Stimulated activated CD8-positive, alpha-beta memory T cell treated with anti-CD3 and anti-CD28 coated beads, Interleukin-4, amount 100 ng/mL, for 1 hour (primary cell): ENCODE measurements at places on chromosomes 1 and 21.

GRCh38 chr1:50920409-50920808 is 39.7 kb downstream of the FAF1 start:
- no peak for DNase-seq

GRCh38 chr1:248599396-248599795 is 1.9 kb upstream of the OR2T10 start:
- no peak for DNase-seq

GRCh38 chr1:111571987-111572386 is 47.6 kb upstream of the RAP1A start:
- DNase-seq, result no peak

DNA sequence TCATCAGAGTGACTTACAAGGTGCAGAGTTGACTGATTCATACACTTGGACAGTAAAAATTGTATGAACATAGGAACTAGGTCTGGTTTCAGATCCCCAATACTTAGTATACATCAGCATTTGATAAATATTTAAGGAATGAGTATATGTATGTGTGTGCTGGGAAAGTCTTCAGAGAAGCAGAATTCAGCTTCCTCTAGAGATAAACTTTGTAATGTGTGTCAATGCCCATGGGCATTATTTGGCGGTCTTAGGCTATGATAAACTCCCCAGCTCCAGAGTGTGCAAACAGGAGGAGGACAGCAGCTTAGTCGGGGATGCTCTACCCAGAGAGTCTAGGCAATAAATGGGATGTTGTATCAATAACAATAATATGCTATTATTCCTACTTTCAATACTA is 2.9 kb upstream of the CAMK1G start:
- no peak for DNase-seq

DNA sequence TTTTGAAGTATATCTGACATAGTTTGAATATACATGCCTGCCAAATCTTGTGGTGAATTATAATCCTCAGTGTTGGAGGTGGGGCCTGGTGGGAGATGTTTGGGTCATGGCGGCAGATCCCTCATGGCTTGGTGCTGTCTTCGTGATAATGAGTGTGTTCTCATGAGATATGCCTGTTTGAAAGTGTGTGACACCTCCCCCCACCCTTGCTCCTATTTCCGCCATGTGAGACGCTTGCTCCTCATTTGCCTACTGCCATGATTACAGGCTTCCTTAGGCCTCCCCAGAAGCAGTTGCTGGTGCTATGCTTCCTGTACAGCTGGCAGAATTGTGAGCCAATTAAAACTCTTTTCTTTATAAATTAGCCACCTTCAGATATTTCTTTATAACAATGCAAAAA is 436.6 kb upstream of the BEND5 start:
- DNase-seq, result no peak
